Kidney epithelial cell (primary cell): ENCODE measurements at places on chromosomes 6 and 20.

- no peak for DNase-seq
Observed at GRCh38 chr20:40446888-40447287, 242.1 kb downstream of the MAFB start.

GRCh38 chr6:113112086-113112485, 745.1 kb upstream of the MARCKS start:
- no peak for DNase-seq

- no peak for DNase-seq
Observed at GRCh38 chr6:134995536-134995935, 45.6 kb upstream of the ALDH8A1 start.

GRCh38 chr6:168097621-168098430, 18.8 kb upstream of the FRMD1 start:
- DNase-seq, result no peak

DNA sequence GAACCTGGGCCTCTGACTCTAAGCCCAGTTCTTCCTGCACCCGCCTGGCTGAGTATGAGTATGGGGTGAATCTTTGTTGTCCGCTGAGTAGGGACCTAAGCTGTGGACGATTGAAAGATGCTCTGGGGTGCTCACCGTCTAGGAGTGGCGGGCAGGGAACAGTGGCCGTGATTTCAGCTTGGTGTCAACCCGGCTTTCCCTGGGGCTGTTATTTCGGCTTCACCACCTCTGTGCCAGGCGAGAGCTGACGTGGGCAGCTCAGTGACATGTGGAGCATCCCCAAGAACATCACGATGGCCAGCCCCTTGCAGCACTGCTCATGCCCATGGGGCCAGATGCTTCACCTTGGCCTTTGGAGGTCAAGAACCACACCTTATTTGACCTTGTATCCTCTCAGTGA, 102.6 kb downstream of the TOX2 start:
- DNase-seq, result no peak

DNA sequence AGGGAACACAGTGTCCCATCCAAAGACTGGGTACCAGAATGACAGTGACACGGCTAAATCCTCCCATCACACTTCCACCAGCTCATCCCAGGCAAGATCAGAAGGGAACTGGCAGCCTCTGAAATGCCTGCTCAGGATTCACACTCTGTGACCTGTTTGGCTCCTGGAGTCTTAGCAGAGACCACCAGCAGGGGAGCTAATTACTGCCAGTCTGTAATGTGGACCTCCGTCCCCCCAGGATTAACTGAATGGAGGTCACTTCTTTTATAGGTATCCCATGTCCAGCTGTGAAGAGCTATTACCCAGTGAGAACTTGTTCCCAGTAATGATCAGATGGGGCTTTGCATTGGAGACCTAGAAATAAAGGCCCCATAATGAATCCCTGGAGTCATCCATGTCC, 45.2 kb downstream of the DEFB114 start:
- DNase-seq, result no peak

DNA sequence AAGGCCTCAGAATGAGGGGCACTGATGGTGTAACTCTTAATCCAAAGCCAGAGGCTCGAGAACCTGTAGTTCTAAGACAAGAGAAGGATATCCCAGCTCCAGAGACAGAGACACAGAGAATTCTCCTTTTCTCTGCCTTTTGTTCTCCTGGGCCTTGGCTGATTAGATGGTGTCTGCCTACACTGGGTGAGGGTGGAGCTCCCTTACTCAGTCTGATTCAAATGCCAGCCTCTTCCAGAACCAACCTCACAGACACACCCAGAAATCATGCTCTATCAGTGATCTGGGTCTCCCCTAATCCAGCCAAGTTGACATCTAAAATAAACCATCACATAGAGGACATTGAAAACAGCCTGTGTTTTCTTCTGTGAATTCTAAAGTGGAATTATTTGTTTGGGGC, 68.0 kb upstream of the SMIM28 start:
- no peak for DNase-seq
